ENCODE measurements at places on chromosomes 1 and 21.

DNA sequence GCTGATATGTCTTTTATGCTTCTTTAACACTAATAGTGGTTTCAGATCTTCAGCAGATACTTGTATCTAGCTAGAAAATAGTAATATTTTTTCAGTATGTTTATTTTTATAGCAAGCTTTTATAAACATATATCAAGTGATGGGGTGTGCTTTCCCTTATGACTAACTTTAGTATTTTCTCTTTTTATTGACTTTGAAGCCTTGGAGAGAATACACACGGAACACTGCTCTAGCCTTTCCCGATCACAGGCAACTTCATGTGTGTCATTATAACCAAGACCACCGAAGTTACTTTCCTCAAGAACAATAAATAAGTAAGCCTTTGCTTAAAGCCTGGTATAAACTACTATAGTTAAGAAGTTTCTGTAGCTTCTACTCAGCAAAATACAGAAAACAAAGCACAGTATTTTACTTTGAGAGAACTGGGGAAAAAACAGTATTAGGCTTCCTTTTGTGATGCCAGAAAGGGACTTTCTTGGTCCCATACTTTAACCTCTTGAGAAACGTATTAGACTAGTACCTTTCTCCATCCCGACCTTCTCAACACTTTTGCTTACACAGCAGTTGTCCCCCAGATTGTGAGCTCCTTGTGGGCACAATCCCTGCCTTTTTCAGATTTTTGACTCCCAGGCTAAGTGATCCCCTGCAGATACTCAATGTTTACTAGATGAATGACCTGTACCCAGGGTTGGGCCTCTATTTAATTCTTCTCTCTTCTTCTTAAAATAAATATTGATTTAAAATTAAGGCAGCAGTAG lies 3.3 kb downstream of the ADSS2 start:
- DNase-seq, result no peak

DNA sequence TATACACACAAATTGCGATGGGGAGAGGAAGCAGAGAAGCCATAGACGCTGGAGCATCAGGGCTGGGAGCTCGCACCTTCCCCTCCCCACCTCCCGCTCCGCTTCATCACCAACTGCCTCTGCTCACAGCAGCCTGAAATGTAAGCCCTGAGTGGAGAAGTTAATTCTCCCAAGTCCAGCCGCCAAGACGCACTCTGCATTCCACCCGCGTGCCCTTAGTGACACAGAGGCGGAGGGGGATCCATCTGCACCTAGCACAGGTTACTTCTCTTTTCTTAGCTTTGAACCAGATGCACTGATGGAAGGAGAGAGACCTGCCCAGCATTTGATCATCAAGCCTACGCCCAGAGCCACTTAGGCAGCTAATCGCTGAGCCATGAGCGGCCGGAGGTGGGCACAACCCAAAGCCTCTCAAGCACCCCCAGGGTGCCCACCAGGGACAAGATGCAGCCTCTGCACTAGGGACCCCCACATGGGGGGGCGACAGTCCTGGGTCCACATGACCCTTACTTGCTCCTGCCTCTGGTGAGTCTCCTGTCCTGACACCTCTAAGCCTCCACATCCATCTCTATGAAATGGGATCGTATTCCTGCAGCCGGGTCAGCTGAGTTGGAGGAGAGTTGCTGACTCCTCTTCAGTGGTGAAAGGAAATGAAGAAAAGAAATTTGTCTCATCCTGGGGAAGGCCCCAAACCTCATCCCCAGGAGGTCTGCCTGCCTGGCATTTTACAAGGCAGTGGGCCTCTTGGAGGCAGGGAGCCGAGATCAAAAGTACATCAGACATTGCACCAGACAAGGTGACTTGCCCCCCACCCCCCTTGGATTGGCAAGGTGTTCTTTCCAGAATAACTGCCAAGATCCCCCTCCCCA lies 316.2 kb downstream of the MATN1 start:
- DNase-seq, result peak; percentile 11

GRCh38 chr1:180131510-180131909 lies 23.2 kb upstream of the QSOX1 start:
- no peak for DNase-seq

DNA sequence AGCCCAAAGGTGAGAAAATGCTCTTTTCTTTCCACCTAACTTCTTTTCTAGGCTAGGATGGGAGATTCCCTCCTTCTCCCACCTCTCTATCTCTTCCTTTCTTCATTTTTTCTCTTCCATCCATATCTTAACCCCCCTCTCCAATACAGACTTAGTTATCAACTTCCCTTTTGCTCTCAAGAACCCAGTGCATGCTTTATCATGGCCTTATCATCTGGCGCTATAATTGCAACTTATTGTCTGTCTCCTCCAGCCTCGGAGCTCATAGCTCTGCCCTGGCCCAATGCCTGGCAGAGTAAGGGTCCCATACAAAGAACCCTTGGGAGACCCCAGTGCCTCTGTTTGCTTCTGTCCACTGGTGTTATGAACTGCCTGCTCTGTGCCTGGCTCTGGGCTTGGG lies 71.0 kb upstream of the NFASC start:
- DNase-seq, result no peak

- DNase-seq, result no peak
Observed at GRCh38 chr1:44903011-44903680, 60.1 kb upstream of the PTCH2 start.

All from neural progenitor cell (in vitro differentiated cells).